Myocyte (in vitro differentiated cells): ENCODE measurements at places on chromosomes 2 and 18.

- DNase-seq: no peak
Observed at GRCh38 chr2:161312996-161313395, 4.8 kb downstream of the PSMD14 start.

DNA sequence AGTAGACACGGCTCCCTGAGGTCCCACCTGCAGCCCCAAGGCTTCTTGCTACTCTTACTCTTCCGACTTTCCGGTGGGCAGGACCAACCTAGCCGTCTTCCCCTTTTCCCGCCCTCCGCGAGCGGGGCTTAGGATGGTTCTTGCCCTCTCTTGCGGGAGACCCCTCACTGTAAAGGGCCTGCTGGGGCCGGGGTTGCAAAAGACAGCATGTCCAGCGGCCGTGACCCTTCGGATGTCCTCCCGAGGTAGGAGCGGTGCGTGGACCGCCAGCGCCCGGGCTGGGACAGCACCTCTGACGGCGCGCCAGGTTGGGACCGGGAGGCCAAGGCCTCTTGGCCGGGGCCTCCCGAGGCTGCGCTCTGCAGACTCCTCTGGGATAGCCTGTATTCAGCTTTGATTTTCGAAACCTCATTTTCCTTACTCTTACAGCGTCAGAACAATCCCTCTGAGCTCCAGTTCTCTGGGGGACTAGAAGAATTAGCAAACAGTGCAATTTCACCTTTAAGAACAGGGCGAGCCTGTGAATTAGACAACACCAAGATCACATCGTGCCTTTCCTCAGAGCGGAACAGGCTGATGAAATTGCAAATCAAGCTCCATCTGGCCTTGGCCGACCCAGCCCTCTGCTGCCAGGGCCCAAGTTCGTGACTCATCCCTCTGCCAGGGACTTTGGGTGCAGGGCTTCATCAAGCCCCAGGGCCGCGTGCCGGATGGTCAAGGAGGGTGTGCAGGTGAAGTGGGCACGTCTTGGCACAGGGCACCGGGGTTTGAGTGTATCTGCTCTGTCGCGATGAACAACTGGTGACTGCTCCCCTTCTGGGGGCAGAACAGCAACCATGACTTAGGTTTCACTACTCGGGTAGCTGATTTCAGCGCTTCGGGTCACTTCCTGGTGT, 777 bp downstream of the MOCOS start:
- DNase-seq: peak; percentile 74

DNA sequence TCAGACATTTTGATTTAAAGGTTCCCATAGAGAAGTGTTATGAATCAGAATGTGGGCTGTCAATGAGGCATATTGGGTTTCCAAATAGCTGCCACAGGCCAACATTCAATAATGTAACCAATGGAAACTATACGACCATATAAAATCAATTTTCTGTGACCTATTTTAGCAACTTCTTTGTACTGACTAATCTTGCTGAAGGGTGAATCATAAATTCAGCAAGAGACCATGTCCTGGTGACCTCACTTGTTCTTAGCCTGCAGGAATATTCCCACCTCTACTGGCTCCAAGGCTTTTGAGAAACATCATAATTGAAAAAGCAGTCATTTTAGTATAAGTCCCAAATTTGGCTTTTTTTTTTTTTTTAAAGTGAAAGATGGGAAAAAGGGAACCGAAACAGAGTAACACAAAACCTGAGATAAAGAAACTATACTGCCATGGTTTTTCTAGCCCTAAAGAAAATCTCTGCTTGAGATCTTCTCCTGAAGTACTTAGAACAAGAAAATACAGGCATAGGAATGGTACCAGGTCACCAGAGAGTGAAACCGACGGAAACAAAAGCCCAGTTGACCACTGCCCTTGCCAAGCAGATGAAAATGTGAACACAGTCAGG, 32.1 kb downstream of the PLEKHM3 start:
- no peak for DNase-seq

GRCh38 chr2:143083636-143084035, 45.6 kb upstream of the ARHGAP15 start:
- DNase-seq: peak; percentile 30
